ENCODE measurements at places on chromosomes 2 and 18.
A peak's percentile ranks its signal among the peaks of the same experiment; 100 is the strongest.

- ATAC-seq = no peak
These were observed 754.9 kb downstream of the RNF144A start for GRCh38 chr2:7672027-7672684.

- no peak for ATAC-seq
These were observed 143.5 kb downstream of the B3GNT2 start for GRCh38 chr2:62339413-62339812.

DNA sequence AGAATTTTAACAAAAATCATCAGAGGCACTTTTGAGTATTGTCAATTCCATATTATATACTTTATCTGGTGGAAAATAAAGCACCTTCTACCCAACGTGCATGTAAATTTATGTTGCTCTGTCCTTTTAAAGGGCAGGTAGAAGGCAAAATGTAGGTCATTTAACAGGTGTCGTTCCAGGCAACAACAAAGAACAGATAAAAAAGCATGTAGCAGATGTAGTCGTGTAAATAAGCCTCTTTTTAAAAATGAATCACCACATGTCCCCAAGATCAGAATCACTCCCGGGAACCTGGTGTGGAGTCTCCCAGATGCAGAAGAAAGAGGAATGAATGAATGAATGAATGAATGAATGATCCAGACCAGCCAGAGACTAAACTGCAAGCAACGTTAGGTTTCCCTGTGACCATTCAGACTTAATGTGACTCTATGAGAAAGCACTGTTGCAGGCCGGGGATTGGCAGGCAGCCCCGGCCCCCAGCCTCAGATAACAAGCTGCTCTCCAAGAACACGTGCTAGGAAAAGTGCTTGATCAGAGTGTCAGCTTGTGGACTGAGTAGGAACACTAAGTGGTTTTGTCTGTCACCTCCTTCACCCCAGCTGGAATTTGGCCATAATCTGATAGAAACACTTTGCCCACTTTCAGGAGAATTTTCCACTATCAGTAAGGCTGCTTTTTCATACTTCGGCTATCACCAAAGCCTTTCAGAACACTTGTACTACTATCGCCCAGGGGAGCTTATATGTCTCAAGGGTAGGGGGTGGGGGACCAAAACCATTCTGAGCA is 100.6 kb downstream of the CDK15 start:
- no peak for ATAC-seq

GRCh38 chr2:130829015-130829414 is 7.7 kb upstream of the ARHGEF4 start:
- ATAC-seq = peak; percentile 71

DNA sequence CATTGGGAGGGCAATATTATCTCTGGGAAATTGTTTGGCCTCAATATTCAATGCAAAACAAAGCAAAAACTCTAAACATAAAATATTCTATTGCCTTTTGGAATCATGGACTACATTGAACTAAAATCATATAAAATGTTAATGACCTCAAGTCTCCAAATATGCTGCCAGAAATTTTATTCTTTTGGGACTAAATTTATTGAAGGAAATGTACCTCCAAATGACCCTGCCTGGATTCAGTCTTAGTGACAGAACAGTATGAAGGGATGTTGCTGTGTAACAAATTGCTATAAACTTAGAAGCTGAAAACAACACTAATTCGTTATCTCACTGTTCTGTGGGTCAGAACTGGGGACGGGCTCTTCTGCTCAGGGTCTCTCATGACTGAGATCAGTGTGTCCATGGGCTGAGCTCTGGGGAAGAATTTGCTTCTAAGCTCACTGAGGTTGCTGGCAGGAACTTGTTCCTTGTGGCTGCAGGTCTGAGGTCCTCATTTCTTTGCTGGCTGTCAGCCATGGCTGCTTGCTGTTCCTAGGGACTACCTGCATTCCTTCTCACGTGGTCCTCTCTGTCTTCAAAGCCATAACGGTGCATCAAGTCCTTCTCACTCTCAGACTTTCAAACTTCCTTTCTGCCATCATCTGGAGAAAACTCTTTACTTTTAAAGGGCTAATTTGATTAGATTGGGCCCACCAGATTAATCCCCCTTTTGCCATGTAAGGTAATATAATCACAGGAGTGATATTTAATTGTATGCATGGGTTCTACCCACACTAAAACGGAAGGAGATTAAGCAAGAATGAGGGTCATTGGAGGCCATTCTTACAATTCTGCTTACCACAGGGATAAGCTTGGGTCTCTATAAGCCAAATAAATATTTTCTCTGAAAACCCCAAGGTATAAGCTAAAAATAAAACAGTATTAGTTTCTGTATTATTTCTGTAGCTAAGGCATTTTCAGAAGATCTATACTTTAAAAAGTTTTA is 149.0 kb downstream of the ADCYAP1 start:
- no peak for ATAC-seq

DNA sequence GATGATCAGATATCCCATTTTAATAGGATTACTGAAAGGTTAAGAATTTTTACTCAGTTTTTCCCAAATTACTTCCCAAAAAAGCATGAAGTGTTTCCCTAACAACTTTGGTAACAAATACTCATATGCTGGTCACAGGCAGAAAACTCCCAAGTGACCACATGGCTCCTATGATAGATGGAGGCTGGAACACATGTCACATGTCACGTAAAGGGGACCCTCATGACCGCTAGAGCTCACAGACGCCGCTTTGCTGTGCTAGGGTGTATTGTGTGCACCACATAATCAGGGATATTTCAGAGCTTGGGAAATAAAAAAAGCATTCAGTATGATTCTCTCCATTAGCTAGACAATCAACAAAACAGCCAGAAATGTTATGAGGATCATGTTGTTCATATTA is 228.2 kb downstream of the TMEM163 start:
- ATAC-seq = no peak

GRCh38 chr18:5195656-5196055 is 1.4 kb downstream of the AKAIN1 start:
- ATAC-seq = no peak

- ATAC-seq = peak; percentile 12
These were observed 18.0 kb downstream of the ARPC2 start for GRCh38 chr2:218235017-218235416.

- no peak for ATAC-seq
These were observed 2.9 kb upstream of the MAB21L4 start for GRCh38 chr2:240898731-240899467.

GRCh38 chr2:84373391-84373790 is 85.7 kb downstream of the SUCLG1 start:
- ATAC-seq = no peak

DNA sequence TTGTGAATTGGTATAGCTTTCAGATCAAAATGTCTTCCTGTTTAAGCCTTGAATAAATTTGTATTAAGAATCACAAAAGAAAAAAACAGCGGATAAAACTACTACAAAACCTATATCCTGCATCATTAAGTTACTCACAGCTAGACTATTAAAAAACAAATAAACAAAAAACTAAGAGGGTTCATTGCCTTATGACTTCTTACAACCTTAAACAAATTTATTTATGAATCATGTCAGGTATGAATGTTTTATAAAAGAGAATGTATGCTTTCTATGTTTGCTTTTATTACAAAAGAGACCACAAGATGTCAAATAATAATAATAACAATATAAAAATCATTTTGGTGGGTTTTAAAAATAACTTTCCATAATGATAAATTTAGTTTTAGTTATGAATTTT is 109.6 kb downstream of the FIGN start:
- ATAC-seq = no peak

GRCh38 chr18:58567453-58568196 is 61.3 kb downstream of the ALPK2 start:
- ATAC-seq = peak; percentile 13

GRCh38 chr2:122203523-122203922 is 448.1 kb downstream of the TSN start:
- no peak for ATAC-seq

DNA sequence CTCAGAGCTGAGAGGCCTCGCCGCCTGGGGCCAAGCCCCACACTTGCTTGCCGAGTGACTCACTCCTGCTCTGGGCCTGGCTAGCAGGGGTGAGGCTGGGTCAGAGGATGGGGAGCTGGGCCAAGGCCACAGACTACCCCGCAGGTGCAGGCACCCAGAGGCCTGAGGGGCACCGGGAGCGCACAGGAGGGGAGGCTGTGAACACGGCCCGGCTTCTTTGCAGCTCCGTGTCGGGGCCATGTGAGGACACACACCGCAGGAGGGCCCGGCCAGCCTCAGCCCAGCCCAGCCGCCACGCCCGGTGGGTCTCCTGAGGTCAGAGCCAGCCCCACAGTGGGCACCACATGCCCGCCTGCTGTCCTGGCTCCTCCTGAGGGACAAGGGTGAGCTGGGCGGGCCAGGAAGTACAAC is 8.4 kb downstream of the GPC1 start:
- ATAC-seq = peak; percentile 6

DNA sequence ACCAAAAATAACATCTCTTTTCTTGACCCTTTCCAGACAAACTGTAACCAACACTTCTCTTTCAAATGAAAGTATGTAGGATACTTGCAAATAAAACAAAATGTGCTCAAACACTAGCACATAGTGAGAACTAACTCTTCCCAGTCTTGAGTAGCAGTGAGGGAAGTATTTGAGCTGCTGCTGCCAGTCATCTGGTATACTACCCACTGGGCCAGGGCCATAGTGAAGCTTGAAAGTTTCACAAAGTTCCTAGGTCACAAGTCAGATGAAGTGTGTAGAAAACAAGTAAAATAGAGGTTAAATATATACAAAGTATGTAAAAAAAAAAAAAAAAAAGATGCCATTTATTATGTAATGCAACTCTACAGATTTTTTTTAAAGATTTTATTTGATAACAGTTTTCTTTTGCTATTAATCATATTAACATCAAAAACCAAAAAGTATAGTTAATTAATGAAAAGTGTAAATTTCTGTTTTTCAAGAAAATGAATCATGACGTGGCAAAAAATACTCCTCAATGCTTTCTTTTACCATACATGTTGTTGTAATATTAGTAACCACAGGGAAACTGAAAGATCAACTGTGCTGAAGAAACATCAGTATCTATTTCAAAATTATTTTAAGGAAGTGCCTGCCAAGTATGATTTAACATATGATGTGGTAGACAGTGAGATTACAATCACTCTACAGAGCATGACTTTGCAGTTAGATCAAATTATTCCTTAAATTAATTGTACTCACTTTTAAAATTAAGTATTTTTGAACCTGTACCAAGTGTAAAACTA is 21.6 kb upstream of the TRIB2 start:
- no peak for ATAC-seq

DNA sequence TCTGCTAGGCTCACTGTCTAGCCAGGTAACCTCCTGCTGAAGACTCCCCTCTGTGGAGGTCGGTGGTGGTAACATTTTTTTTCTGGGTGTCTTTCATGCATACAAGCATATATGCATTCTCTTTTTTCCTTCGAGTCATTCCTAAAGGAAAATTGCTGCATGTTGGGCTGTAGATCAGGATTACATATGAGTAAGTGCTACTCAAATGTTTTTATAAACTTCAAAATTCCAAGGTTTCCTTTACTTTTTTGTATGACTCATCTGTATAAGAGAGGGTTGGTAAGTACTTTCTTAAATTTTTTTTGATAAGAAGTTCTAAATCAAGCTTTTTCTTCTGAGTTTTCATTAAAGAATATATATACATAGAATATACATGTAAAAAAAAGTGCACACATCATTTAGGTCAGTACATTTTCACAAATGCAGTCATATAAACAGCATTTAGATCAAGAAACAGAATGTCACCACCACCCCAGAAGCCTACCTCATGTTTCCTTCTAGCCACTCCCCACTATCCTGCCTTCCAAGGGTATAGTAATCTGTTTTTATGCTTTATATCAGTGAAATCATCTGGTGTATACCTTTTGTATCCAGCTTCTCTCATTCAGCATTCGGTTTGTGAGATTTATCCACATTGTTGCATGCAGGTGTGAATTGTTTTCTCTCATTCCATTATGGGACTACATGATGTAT is 128.0 kb upstream of the MAP3K20 start:
- peak; percentile 17 for ATAC-seq

DNA sequence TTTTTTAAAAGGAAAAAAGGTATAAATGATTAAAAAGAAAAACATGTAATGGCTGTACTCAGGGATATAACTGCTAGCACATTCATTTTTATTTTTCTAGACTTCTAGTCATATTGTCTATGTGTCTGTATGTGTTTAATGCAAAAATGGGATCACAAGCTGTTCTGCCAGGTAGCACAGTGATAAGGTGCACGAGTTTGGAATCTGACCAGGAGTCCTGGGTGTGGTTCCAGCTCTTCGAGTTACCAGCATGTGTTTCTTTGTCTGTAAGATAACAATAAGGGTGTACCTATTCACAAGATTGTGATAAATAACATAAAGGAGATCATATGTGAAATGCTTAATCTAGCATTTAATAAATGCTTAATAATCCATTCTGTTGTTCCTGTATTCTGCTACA is 145.3 kb downstream of the PKP4 start:
- no peak for ATAC-seq

DNA sequence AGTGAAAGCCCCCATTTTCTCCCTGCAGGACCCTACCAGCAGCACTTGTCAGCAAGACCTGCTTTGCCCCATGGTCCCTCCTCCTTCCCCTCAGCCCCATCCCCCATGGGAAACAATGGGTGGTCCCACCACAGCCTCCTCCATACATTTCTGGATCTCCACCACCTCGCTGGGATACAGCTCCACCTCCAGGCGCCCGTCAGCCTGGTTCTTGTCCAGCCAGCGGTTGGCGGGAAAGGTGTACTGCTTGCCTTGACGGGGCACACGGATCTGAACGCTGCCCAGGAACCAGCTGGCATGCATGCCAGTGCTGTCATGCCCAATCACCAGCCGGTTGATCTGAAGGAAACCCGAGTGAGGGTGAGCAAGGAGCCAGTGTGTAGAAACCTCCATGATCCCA is 90.9 kb downstream of the LOXHD1 start:
- ATAC-seq = no peak
